Thoracic aorta (tissue), 2 donors: ENCODE measurements at places on chromosomes 12 and 14. TPM values are rescaled to one million over a fixed set of nuclear protein-coding genes. Genes with fewer than 3 reads are reported as not detected.

- H3K27ac ChIP-seq = peak overlapping the region; percentile 46
- DNase-seq = no peak
- no peaks in the 10 kb centered on the region for H3K36me3 ChIP-seq
- H3K27me3 ChIP-seq = no peaks in the 10 kb centered on the region
- H3K4me3 ChIP-seq = peak overlapping the region; percentile 79
Measured at GRCh38 chr12:80936642-80937390, 918 bp downstream of the LIN7A start.

GRCh38 chr12:28890664-28891063, 258.4 kb upstream of the FAR2 start:
- H3K27me3 ChIP-seq = no peaks in the 10 kb centered on the region
- DNase-seq = no peak

- H3K36me3 ChIP-seq = peaks cover 6% of the 10 kb centered on the region
- H3K27ac ChIP-seq = no peak overlapping the region
- no peaks in the 10 kb centered on the region for H3K27me3 ChIP-seq
Measured at GRCh38 chr12:57581802-57582201, 9.2 kb upstream of the PIP4K2C start.

Gene PLXNC1
- total RNA-seq = 8.5 TPM

Gene GPD1
- total RNA-seq = 5.0 TPM

Gene KITLG
- total RNA-seq = 19.4 TPM

DNA sequence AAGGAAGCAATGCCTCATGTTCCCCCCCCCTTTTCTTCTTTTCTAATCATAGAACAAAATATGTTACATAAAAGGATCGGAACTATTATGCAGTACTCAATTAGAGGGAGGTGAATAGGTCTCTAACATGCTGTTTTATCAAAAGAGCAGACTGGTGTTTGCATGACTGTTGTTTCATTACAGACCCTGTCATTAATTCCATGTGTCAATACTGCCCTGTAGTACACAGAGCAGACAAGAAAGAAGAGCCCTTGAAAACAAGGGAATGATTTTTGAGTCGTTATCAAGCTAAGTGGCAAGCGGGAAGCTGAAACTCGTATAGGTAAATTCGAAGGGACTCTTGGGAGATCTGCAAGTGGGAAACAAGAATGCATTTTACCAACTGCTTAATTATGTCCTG, 76.9 kb upstream of the TMEM263 start:
- H3K36me3 ChIP-seq = no peaks in the 10 kb centered on the region
- DNase-seq = no peak
- no peaks in the 10 kb centered on the region for H3K27me3 ChIP-seq

Gene TAS2R42
- not detected for total RNA-seq
